Mucosa of descending colon (tissue), 3 donors: ENCODE measurements at places on chromosomes 6 and 20.

DNA sequence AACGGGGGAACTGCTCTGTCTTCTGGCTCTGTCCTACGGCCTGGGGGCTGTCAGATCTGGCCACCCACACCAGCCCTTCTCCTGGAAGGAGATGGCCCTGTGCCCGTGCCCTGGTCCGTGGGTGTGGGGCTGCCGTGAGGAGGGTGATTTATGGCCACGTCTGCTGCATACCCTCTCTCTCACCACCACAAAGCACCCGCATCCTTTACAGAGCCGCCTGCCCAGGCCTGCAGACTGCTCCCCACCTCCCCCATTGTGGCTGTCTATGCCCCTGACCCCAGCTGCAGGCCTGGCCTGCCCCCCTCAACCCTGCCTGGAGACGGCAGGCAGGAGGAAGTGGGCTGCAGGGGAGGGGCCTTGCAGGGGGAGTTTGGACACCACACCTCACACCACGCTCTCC lies 72.7 kb upstream of the GATA5 start:
- DNase-seq, result no peak

DNA sequence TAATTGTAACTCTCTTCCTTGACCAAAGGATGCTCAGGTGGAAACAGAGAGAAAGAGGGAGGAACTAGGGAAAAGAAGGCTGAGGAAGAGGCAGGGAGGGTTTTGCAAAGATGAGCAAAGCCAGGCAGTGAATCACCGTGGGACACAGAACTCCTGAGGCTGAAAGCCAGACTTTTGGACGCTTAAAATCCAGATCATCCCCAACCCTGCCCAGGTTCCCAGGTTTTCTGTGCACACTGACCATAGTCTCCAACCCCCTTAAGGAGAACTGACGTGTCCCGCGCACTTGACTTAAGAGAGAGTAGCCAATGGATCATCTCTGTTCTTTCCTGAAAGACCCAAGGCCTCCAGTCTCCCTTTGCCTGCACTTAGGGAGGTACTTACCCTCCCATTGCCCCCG lies 75.3 kb downstream of the LRFN2 start:
- no peak for DNase-seq

- DNase-seq, result no peak
These were observed 7.3 kb downstream of the MTCH1 start for GRCh38 chr6:36978421-36979346.

DNA sequence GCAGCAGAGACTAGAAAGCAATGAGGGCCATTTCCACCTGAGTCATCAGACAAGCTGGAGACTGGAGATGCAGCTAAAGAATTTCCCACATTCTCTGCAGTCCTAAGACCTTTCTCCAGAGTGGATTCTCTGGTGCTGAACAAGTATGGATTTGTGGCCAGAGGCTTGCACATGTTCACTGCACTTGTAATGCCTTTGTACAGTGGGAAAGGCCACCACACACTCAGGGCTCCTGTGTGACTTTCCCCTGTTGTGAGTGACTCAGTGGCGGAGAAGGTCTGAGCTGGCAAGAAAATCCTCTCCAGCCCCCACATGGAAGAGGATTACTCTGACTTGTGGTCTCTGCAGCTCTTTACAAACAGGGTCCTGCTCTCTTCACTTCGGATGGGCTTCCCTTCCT lies 192.3 kb downstream of the C6orf118 start:
- no peak for DNase-seq

GRCh38 chr20:40979247-40979646 lies 49.4 kb upstream of the TOP1 start:
- DNase-seq, result no peak

DNA sequence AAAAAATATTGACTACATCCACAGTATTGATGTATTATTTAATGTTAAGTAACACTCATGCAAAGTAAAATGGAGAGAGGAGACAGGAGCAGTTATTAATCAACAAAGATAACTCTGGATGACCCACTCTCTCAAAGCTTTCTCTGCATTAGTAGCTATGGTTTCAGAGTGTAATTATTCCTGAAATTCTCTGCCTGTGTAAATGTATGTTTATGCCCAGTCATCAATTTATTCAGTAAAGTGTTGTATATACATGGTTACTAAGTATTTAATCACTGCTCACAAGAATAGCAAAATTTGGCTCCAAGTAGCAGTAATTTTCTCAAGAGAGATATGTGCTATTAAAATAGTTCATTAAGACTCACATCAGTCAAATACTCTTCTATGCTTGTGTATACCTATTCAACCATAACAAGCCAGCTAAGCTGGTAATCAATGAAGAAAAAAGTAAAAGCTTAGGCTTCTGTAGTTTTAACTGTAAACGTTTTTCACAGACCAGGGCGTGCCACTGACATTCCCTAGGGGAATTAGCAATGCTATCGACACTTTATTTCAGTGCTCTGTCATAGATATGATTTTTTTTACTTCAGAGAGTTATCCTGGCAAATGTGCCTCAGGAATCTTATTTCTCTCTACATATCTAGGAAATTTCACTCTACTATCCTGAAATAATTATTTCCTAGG lies 54.0 kb upstream of the RAB32 start:
- no peak for DNase-seq

DNA sequence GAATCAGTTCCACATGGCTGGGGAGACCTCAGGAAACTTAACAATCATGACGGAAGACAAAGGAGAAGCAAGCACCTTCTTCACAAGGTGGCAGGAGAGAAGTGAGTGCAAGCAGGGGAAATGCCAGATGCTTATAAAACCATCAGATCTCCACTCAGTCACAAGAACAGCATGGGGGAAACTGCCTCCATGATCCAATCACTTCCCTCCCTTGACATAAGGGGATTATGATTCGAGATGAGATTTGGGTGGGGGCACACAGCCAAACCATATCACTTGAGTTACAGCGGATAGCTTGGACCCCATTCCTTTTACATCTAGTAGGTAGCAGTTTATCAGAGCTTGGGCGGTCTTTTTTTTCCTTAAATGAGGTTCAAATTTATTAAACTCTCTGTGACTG lies 19.1 kb downstream of the AFDN start:
- no peak for DNase-seq

GRCh38 chr6:2147766-2148448 lies 97.5 kb downstream of the GMDS start:
- DNase-seq, result no peak
